Effector memory CD4-positive, alpha-beta T cell (primary cell): ENCODE measurements at places on chromosomes 6 and 20.
A peak's percentile ranks its signal among the peaks of the same experiment; 100 is the strongest.

GRCh38 chr20:45156713-45157112 lies 18.0 kb upstream of the PI3 start:
- no peaks in the 10 kb centered on the region for H3K36me3 ChIP-seq
- DNase-seq, result no peak
- H3K4me1 ChIP-seq, result no peaks in the 10 kb centered on the region
- no peak overlapping the region for H3K27ac ChIP-seq
- no peaks in the 10 kb centered on the region for H3K27me3 ChIP-seq

- no peaks in the 10 kb centered on the region for H3K27me3 ChIP-seq
- no peaks in the 10 kb centered on the region for H3K36me3 ChIP-seq
- no peak overlapping the region for H3K4me3 ChIP-seq
- no peaks in the 10 kb centered on the region for H3K4me1 ChIP-seq
- no peak overlapping the region for H3K27ac ChIP-seq
Observed at GRCh38 chr20:24701668-24702067, 232.2 kb downstream of the SYNDIG1 start.

DNA sequence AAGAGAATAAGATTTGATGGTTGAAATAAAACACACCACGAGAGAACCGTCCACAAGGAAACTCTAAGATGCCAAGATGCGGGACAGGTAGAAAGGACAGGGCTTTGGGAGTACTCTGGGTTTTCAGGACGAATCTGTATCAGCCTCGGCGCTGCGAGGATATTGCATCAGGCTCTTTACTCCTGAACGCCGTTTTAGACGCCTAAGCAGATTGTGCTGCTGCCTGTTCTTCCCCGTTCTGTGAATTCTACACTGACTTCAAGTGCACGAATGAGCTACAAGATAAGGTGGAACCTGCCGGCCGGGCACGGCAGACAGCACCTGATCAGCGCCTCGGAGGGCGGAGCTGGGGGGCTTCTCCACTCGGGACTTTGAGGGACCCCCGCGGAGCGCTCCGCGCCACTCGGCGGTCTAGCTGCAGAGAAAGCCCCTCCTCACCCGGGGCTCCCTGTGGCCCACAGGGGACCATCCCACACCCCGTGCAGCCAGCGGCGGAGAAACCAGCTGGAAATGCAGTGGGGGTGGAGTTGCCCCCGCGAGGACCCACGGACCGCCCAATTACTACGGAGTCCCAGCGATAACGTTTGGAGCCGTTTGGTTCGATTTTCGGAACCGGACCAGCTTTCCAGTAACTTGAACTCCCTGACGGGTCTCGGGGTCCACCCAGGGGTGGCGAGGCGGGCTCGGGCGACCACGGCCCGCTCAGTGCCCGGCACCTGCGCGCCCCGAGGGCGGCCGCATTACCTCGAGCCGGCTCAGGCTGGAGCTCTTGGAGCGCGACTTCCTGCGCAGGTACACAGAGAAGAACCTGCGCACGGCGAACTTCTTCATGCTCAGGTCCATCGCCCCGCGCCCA lies 646 bp downstream of the RPS6KA2 start:
- H3K27me3 ChIP-seq, result no peaks in the 10 kb centered on the region
- H3K36me3 ChIP-seq, result no peaks in the 10 kb centered on the region
- no peak overlapping the region for H3K27ac ChIP-seq
- peak overlapping the region; percentile 69 for H3K4me3 ChIP-seq
- no peak for DNase-seq
- H3K4me1 ChIP-seq, result peaks cover 17% of the 10 kb centered on the region

- peaks cover 7% of the 10 kb centered on the region for H3K4me1 ChIP-seq
- H3K27ac ChIP-seq, result peak overlapping the region; percentile 12
- H3K4me3 ChIP-seq, result no peak overlapping the region
- no peak for DNase-seq
- no peaks in the 10 kb centered on the region for H3K27me3 ChIP-seq
Observed at GRCh38 chr6:155311086-155311485, 3.2 kb downstream of the TFB1M start.

GRCh38 chr6:129302671-129303070 lies 407.3 kb downstream of the ARHGAP18 start:
- H3K27me3 ChIP-seq, result no peaks in the 10 kb centered on the region
- DNase-seq, result no peak
- no peaks in the 10 kb centered on the region for H3K36me3 ChIP-seq
- no peak overlapping the region for H3K27ac ChIP-seq
- no peaks in the 10 kb centered on the region for H3K4me1 ChIP-seq
- H3K4me3 ChIP-seq, result no peak overlapping the region

DNA sequence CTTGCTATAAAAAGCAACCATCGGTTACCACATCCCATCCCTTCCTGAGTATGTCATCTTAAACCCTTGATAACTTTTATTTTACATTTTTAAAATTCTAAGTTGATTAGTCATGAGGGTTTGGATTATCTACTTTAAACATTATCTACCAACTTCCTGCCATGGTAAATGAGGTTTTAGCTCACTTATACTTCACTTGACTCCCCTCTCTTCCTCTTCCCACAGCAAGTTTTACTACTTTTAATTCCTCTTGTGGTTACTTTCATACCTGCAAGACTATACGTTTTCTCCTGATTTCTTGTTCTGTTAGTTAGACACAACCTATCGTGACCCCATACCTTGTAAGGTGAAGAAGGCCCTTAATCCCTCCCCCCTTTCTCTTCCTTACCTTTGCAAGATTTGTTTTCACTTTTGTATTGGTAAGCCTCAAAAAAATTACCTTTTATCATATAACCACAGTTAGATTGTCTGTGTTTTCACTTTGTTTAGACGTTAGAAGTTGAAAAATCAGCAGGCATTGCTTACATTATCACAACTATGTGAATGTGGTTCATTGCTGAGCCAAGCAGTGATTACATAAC lies 60.1 kb upstream of the OGFRL1 start:
- DNase-seq, result no peak
- H3K36me3 ChIP-seq, result no peaks in the 10 kb centered on the region
- no peak overlapping the region for H3K4me3 ChIP-seq
- no peaks in the 10 kb centered on the region for H3K27me3 ChIP-seq
- peaks cover 6% of the 10 kb centered on the region for H3K4me1 ChIP-seq

- no peaks in the 10 kb centered on the region for H3K36me3 ChIP-seq
- no peak overlapping the region for H3K4me3 ChIP-seq
- no peak overlapping the region for H3K27ac ChIP-seq
- H3K4me1 ChIP-seq, result no peaks in the 10 kb centered on the region
- DNase-seq, result no peak
- H3K27me3 ChIP-seq, result no peaks in the 10 kb centered on the region
Observed at GRCh38 chr6:154350293-154350692, 6.3 kb downstream of the IPCEF1 start.
